Sigmoid colon (tissue), 7 donors: ENCODE measurements at places on chromosomes 3 and 15. TPM values are rescaled to one million over a fixed set of nuclear protein-coding genes. Genes with fewer than 3 reads are reported as not detected.

DNA sequence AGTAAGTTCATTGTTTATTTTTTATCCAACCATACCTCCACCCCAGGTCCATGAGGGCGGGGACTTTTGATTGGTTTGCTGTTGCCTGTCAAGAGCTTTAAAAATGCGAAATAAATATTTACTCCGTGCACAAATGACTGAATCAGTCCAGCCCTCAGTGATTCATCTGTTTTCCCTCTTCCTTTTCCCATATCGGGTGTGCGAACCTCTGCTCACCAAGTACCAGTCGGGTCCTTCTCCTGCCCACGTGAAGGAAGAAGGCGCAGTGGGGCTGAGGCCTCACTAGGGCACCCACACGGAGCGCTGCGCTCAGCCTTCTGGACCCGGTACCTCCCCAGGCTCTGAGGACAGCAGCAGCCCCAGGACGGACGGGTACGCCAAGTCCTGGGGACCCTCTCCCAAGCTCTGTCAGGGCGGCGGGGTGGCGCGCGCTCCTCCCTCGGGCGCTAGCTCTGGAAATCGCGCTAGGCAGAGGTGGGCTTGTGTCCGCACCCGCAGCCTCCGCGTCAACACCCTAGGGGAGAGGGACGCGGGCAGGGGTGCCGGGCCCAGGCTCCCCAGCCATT, 70.5 kb upstream of the EPHB3 start:
- DNase-seq: no peak

GRCh38 chr15:84785053-84785452, 32.1 kb upstream of the ALPK3 start:
- no peak for DNase-seq

DNA sequence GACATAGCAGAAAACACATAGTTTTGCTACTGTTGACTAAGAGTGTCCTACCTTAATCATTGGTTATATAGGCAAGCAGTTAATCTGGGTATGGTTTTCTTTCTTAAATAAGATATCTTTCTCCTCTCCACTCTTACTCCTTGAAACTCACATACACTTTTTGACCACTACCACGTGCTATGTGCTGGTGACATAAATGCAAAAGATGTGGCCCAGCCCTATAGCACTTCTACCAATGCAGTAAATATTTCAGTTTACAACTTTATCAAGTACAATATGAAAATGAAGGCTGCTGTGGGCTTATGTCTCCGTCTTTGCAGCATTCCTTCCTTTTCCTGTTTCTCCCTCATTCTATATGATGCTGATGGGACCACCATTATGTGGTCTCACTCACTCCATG, 410.2 kb upstream of the CFAP20DC start:
- no peak for DNase-seq

The FAM81A gene
- not detected for total RNA-seq

DNA sequence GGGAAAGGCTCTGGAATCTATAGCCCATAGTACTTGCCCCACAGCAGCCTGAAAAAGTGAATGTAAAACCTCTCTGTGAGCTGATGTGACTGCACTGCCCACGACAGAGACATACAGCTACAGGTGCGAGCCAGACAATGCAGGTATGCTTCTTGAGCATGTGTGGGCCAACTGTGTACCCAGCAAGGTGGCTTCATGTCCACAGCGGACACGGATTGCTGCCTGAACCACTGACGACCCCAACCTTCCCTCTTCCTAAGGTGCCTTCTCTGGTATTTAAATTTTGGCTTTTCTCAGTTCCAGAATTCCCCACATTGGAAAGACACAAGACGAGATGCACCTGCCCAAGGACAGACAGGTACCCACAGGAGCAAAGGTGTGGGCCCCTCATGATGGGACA, 65.8 kb downstream of the SCN5A start:
- no peak for DNase-seq

The ISG20 gene
- total RNA-seq: 7.1 TPM

DNA sequence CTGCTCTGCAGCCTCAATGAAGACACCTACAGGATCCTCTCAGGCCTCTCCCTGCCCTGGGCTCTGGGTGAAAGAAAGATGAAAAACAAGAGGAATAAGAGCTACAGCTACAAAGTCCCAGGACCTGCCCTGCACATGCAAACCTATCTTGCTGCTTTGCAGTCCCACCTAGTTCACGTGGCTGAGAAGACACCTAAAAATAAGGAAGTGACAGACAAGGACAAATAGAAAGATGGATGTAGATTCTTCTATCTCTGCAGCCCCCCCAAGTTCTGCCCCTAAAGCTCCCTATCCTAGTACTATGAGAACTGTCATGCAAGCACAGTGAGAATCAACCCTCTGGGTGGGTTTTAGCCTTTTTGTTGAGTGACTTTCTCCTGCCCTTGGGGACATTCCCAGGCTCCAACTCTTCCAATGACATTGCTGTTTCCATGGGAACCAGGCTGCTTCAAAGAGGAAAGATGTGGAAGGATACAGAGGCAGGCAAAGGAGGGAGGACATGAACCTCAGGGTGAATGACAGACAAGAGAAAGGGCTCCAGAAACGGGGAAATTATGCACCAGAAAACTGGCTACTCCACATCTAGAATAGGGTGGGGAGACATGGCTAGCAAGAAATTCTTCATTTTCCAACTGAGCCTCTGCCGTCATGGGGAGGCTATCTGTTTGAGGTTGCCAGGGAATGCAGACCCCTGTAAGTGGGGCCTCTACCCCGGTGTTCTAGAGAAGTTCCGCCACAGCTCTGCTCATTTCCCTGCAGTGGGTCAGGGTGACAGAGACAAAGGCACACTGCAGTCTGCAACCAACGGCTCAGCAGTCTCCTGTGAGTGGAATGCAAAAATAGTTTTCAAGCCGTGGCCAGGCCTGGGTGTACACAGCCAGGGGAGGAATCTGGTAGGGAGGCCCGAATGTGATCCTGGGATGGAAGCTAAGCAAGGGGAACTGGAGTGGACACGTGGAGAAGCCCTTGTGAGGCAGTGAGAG, 5.2 kb downstream of the CSPG5 start:
- no peak for DNase-seq

DNA sequence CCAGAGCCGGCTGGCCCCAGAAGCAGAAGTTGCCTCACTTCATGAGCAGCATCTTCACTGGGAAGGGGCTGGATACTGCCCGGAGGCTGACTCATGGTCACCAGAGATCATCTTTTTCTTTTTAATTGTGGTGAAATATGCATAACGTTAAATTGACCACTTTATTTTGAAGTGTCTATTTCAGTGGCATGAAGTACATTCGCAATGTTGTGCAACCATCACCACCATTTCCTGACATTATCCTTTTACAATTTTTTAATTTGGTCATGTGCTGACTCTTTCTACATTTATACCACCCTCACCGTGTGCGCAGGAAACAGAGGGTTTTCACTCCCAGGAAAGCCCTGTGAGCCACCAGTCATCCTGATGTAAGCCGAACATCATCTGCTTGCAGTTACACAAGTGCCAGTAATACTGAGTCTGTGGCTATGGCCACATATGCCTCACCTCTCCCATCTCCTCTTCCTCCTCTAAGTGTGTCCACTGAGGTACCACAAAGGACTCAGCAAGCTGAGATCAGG, 51.6 kb upstream of the ABHD17C start:
- no peak for DNase-seq

- no peak for DNase-seq
These were observed 10.4 kb downstream of the COL6A6 start for GRCh38 chr3:130527426-130527825.

GRCh38 chr3:55937301-55937700, 450.2 kb upstream of the WNT5A start:
- DNase-seq: no peak

DNA sequence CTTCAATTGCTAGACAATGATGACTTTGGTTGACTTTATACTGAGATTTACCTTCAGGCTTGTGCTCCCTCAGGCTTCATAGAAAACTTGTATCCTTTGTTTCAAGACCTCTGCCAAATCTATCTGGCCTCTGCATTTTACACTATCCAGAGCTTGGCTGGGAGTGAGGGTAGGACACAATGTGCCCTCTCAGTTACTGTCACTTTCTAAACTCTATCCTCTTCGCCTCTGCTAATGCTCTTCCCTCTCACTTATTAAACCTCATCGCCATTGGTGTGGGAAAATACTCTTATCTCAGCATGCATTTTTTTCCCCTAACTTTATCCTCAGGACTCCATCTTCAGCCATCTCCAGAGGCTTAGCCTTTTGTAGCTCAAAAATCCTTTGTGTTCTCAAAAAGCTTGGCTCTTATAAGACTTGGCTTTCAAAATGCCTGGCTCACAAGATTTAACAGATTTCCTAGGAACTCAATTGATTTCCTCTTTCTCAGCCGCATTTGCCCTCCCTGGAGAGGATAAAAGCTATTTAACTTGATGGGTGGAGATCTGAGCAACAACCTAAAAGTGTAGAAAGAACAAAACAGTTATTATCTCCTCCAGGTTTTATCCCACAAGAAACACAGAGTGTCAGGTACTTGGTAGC, 28.3 kb downstream of the SUCNR1 start:
- DNase-seq: peak; percentile 74

GRCh38 chr15:85598219-85598618, 196.5 kb downstream of the KLHL25 start:
- no peak for DNase-seq

GRCh38 chr3:75001330-75001729, 386.9 kb upstream of the CNTN3 start:
- no peak for DNase-seq

The TGM5 gene
- not detected for total RNA-seq

The PPP1R14D gene
- total RNA-seq: not detected

The KIF15 gene
- total RNA-seq: 1.1 TPM

- no peak for DNase-seq
These were observed 139.0 kb downstream of the CHDH start for GRCh38 chr3:53707222-53707621.

The EXD1 gene
- total RNA-seq: not detected

DNA sequence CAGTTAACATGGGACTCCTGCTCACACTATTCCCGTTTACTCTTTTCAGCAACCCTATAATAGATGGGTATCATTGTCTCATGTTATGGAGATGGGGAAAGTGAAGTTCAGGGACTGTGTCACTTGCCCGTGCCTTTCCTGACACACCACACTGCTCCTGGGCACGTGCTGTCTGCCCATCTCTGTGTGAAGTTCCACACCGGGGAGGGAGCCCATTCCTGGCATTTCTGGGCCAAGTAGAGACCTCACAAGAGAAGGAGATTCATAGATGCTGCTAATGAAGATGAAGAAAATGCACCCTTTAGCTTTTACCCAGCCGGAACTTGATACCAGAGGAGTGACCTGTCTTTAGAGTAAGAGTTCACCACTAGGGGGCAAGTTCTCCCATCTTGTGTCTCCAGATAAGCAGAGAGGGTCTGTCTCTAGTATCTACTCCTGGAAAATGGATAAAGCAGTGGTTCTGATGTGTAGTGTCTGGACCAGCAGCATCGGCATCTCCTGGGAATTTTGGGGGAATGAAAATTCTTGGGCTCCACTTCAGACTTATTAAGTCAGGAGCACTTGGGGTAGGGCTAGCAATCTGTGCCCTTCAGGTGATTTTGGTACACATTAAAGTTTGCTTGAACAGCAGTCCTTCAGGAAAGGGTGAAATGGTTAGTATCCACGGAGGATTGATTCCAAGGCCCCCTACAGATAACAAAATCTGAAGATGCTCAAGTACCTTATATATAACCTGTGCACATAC, 2.0 kb upstream of the TOPBP1 start:
- no peak for DNase-seq

The TRPM1 gene
- total RNA-seq: not detected

- DNase-seq: peak; percentile 97
These were observed 27.6 kb downstream of the SLC28A1 start for GRCh38 chr15:84911879-84912660.

The COL8A1 gene
- 16.0 TPM for total RNA-seq

The DUOXA2 gene
- not detected for total RNA-seq

DNA sequence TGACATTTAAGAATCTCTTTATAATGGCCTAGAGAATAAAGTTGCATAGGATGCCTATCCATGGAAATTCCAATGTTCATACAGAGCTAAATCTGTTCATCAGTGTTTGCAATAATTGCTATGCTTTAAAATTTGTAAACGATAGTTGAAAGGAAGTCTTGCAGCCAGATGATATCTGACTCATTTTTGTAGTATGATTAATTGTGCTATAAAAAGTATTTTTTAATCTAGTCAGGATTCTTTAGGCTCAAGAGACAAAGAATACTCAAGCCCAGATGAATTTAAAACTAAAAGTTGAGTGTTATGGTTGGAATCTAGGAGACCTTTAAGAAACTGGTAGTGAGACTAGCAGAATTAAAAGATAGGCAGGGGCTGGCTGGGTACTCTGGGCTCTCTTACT, 50.5 kb downstream of the SUCNR1 start:
- DNase-seq: no peak

DNA sequence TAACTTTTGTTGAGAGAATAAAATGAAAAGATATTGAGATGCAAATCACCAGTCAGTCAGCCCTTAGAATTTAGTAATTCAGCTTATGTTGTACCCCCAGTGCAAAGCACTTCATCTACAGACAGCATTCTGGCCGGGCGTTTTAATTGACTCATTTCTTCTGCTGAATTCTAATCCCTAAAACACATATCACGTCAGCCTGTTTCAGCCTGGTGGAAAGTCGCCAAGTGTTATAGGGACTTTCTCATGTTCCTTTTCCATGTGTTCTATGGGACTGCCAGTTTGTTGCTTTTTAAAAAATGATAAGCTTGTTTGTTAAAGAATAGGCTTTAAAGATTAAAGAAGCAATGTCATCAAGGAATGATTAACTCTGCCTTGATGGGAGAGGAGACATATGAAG, 169.7 kb upstream of the BFSP2 start:
- DNase-seq: no peak

The CSTA gene
- not detected for total RNA-seq

GRCh38 chr3:73656241-73656890, 31.6 kb upstream of the PDZRN3 start:
- DNase-seq: no peak

The LAMB2 gene
- total RNA-seq: 612 TPM

GRCh38 chr3:147699175-147699838, 290.1 kb downstream of the ZIC1 start:
- DNase-seq: no peak

DNA sequence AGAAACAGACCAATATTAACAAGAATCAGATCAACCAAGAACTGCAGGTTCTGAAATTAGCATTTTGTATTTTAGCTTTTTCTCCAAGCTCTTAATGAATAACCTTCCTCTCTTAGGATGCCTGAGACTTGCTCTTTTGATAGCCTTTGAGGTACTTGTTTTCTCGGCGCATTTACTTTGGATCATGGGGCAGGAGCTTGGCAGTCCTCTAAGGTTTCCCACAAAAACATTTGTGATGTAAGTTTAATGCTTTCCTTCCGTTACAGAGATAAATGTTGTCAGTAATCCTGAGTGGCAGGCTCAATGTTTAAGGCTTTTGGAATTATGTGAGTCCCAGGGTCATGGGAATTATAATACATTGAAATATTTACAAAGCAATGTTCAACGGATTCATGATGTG, 137.8 kb upstream of the SNTN start:
- no peak for DNase-seq

- DNase-seq: no peak
These were observed 166.9 kb upstream of the TMC3 start for GRCh38 chr15:81540909-81541308.

DNA sequence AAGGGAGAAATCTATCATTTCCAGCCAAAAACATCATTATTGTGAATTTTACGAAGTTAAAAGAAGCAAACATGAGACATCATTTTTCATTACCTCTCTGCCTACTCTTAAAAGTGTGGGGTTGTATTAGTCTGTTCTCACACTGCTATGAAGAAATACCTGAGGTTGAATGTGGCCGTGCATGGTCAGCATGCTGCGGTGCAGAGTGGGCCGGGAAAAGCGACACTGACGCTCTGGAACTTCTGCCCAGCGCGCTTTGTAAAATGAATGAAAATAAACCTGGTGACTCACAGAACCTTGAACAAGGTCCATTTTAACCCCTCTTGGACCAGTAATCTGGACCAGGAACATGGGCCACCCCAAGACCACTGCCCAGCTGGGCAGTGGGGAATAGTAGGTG, 31.0 kb upstream of the DNAJC13 start:
- no peak for DNase-seq
